ENCODE measurements at places on chromosomes 16 and 17.

DNA sequence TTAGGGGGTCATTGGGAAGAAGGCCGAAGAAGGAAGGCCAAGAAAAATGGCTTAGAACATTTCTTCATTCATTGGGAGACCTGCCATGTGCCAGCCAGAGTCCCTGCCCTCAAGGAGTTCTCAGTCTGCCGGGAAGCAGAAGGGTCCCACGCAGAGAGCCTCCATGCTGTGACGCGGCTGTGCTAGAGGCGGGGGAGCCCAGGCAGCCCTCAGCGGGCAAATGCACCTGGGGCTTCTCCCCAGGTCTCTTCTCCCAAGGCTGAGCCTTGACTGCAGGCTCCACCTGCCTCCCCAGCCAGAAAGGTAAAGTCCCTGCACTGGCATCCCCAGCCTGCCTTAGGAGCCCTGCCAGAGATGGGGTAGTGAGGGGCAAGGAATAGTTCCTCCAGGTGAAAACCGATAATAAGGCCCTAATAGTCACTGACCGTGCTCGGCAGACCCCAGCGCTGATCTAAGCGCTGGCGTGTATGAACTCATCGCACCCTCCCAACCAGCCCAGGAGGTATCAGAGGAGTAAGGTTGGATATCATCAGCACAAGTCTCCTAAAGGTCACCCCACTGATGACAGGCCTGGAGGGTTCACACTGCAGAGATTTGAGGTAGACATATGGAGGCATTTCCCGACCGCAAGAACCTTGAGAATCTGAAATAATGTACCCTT lies 6.0 kb upstream of the CDR2L start:
- no peak for DNase-seq

DNA sequence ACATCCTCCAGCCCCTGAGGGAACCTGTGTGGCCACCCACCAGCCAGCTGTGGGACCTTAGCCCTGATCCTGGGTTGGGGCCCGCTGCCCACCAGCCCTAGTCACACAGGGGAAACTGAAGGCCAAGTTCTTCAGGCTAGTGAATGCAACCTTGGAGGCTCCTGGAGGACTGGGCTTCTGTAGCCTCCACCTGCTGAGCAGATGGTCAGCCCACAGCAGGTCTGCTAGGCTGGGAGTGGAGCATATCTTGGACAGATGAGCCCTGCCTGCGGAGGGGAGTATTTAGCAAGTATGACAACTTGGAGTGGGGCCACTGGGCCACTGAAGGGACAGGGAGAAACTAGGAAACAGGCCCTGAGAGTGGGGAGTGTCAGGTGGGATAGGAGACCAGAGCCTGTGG lies 4.1 kb downstream of the DPEP3 start:
- DNase-seq: no peak

DNA sequence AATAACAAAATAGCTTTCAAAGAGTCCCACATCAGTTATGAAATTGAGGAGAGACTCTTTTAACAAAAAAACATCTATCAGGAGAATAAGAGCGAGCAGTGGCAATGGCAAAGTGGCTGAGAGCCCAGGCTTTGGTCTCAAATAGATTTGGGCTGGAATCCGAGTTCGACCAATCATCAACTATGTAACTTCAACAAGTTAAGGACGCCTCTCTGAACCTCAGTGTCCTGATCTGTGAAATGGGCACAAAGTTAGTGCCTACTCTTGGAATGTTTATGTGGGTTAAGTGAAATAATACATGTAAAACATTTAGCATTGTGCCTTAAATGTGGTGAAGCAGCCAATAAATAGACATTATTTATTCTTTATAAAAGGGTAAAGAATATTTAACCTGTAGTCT lies 45.4 kb downstream of the CFDP1 start:
- no peak for DNase-seq

DNA sequence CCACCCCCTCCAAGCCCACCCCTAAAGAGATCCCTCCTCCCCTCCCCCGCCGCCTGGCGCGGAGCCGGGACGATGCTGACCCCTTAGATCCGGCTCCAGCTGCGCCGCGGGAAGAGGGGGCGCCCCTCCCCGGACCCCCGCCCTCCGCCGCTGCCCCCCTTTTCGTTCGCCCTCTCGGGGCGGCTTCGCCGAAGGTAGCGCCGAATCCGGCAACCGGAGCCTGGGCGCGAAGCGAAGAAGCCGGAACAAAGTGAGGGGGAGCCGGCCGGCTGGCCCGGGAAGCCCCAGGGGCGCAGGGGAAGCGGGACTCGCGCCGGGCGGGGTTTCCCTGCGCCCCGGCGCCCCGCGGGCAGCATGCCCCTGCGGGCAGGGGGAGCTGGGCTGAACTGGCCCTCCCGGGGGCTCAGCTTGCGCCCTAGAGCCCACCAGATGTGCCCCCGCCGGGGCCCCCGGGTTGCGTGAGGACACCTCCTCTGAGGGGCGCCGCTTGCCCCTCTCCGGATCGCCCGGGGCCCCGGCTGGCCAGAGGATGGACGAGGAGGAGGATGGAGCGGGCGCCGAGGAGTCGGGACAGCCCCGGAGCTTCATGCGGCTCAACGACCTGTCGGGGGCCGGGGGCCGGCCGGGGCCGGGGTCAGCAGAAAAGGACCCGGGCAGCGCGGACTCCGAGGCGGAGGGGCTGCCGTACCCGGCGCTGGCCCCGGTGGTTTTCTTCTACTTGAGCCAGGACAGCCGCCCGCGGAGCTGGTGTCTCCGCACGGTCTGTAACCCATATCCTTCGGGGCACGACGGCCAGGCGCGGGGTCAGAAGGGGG lies 623 bp downstream of the CACNA1G start:
- no peak for DNase-seq

GRCh38 chr16:13231365-13231764 lies 330.0 kb downstream of the SHISA9 start:
- no peak for DNase-seq

DNA sequence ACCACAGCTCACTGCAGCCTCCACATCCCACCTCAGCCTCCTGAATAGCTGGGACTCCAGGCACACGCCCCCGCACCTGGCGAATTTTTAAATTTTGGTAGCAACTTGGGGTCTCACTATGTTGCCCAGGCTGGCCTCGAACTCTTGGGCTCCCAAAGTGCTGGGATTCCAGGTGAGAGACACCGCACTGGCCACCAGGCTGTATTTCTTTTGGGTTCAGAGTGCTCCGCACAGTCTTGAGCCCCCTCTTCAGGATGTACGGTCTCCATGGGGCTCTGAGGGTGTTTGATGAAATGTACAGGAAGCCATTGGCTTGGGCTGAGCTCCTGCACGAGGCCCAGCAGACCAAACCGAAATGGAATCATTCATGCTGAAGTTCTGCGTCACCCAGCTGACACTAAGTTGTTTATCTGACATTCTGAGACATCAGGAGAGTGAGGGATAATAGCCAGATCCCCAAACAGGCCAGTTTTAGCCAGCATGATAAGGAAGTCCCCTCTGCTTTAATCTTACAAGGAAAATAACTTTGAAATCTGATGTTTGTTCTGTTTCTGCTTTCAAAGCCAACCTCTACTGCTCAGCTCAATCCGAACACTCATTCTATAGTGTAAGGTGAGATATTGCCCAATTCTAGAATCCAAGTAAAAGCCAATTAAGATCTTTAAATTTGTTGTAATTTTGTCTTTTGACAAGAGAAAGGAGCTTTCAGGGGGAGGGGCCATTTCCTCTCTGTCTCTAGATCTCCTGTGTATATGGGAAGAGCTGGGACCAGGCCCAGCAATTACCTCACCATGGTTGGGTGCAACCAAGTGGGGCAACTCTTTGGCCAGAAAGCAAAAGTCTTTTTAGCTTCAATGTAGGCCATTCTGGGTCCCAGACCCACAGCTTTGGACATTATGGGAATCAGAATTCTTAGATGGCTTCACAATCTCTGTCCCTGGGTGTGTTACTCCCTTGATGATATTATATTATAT lies 23.7 kb downstream of the GPR142 start:
- DNase-seq: no peak

DNA sequence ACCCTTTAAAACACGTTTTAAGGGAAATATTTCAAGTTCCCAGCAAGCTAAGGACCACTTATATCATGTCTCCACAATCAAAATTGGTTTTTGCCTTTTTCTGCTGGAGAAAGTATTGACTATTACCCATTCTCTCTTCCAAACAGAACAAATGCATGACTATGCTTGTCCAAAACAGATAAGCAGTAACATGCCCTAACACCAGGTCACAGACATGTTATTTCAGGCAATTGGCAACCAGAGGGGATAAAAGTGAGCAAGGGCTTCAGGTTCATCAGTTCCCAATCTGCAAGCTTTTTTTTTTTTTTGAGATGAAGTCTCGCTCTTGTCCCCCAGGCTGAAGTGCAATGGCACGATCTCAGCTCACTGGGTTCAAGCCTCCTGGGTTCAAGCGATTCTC lies 15.0 kb downstream of the SKA2 start:
- DNase-seq: no peak

Measured in vagina (tissue), 2 donors.